NCI-H2107 (cell line): ENCODE measurements at places on chromosomes 12 and 14.
A peak's percentile ranks its signal among the peaks of the same experiment; 100 is the strongest.

DNA sequence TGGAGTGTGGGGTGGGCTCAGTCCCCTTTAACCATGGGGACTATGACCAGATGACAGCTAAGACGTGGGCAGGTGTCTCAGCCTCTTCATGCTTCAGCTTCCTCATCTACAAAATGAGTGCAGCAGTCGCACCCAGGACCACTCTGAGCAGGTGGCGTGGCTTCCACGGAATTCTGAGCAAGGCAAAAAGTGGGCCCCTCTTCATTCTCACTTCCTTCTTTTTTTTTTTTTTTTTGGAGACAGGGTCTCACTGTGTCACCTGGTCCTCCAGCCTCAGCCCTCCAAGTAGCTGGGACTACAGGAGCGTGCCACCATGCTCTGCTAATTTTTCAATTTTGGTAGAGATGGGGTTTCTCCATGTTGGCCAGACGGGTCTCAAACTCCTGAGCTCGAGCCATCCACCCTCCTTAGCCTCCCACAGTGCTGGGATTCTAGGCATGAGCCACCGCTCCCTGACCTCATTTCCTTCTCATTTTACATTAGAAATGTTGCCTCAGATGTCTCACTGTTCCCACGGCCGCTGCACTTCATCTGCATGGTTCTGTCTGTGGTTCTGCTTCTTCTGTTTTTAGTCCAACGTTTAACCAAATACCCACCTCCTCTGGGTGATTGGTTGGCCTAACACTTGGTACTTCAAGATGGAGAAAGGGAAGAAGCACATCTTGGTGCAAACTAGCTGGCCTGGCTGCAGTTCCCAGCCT lies 41.3 kb upstream of the BCL7A start:
- DNase-seq = no peak

GRCh38 chr12:79634957-79635471 lies 55.8 kb downstream of the PAWR start:
- no peak for DNase-seq

GRCh38 chr12:89833337-89834252 lies 125.0 kb upstream of the ATP2B1 start:
- DNase-seq = no peak

GRCh38 chr14:68593806-68594536 lies 198.9 kb downstream of the ZFP36L1 start:
- no peak for DNase-seq

DNA sequence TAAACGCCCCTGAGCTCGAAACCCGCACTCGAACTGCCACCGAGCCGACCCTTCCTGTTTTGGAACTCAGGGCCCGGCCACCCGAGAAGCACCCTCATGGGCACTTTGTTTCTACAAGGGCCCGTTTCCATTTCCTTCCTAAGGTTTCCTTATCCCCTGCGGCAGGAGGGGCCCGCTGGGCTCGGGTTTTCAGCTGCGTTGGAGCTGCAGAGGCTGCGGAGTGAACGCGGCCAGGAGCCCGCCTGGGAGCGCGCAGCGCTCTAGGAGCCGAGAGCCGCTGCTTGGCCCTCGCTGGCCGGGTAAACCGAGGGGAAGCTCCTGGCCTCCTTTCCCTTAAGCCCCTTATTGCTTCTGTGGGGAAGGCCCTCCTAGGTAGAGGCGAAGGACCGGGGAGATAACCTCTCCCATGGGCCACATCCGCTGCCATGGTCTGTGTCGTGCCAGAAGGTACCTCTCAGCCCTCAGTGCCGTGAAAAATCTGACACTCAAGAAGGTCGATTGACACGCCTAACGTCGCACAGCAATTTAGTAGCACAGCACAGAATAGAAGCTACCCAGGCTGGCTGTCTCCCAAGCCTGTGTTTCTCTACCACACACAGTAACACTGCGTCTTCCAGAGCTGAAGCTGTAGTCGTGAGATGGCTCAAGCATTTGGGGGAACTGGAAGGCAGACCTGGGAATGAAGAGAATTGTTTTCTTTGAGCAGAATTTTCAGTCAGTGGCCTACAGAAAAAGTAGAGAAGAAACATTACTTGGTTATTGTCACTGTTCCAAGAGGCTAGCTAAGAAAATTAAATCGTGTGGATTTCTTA lies 12.9 kb upstream of the CALM1 start:
- DNase-seq = peak; percentile 57

GRCh38 chr12:49364989-49365388 lies 2.3 kb upstream of the SPATS2 start:
- DNase-seq = no peak

- no peak for DNase-seq
Measured at GRCh38 chr12:43333644-43334043, 218.4 kb downstream of the ADAMTS20 start.
